Neural progenitor cell (in vitro differentiated cells): ENCODE measurements at places on chromosomes 11 and 22.

DNA sequence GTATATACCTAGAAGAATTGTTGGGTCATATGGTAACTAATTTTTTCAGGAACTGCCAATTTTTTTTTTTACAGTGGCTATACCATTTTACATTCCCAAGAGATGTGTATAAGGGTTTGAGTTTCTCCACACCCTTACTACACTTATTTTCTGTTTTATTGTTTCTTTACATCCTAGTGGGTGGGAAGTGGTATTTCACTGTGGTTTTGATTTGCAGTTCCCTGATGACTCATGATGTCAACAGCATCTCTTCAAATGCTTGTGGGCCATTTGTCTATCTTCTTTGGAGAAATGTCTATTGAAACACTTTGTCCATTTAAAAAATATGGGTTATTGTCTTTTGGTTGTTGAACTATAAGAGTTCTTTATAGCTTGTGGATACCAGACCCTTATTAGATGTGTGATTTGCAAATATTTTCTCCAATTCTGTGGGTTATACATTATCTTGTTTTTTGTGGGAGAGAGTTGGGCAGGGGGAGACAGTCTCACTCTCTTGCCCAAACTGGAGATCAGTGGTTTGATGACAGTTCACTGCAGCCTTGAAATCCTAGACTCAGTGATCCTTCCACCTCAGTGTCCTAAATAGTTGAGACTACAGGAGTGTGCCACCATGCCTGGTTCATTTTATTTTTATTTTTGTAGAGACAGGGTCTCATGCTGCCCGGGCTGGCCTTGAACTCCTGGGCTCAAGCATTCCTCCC, 30.3 kb upstream of the PISD start:
- no peak for DNase-seq

GRCh38 chr22:41598081-41598480, 8.4 kb upstream of the PMM1 start:
- no peak for DNase-seq

- DNase-seq: no peak
These were observed 26.2 kb downstream of the TMEM135 start for GRCh38 chr11:87063982-87064381.

DNA sequence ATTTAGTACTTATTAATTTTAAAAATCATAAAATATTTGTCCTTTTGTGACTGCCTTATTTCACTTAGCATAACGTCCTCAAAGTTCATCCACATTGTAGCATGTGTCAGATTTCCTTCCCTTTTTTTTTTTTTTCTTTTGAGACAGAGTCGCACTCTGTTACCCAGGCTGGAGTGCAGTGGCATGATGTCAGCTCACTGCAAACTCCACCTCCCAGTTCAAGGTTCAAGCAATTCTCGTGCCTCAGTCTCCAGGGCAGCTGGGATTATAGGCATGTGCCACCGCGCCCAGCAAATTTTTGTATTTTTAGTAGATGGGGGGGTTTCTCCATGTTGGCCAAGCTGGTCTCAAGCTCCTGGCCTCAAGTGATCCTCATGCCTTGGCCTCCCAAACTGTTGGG, 10.6 kb downstream of the RAB6A start:
- no peak for DNase-seq

GRCh38 chr11:2461253-2461955, 16.6 kb downstream of the KCNQ1 start:
- no peak for DNase-seq

- no peak for DNase-seq
These were observed 20.9 kb upstream of the TMPRSS4 start for GRCh38 chr11:118055966-118056365.

DNA sequence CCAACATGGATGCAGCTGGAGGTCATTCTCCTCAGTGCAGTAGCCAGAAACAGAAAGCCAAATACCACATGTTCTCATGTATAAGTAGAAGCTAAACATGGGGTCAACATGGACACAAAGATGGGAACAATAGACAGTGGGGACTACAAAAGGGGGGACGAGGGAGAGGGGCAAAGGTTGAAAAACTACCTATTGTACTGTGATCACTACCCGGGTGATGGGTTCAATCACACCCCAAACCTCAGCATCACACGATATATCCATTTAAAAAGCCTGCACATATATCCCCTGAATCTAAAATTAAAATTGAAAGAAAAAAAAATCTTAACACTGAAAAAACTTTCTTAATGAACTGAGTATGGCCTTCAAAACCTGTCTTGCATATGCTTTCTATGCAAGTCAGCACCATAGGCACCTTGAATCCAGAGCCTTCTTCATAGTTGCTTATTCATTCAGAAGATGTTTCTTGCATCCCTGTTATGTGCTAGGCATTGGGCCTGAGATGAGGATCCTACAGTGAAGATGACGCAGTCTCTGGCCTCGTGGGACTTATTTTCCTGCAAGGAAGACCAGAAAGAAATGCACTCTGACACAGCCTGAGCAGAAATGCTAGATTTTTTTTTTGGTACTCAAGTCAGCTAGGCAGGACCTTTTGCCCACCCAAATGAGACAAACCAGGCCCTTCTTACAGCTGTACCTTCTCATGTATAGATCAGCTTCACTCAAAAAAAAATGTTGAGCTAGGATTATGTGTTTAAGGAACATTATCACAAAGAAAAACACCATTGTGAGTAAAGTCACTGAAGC, 21.0 kb downstream of the NNMT start:
- DNase-seq: no peak

- DNase-seq: peak; percentile 77
These were observed at the start of gene NEAT1 for GRCh38 chr11:65422633-65423515. NEAT1 (plus strand) TSS chr11:65422798.

DNA sequence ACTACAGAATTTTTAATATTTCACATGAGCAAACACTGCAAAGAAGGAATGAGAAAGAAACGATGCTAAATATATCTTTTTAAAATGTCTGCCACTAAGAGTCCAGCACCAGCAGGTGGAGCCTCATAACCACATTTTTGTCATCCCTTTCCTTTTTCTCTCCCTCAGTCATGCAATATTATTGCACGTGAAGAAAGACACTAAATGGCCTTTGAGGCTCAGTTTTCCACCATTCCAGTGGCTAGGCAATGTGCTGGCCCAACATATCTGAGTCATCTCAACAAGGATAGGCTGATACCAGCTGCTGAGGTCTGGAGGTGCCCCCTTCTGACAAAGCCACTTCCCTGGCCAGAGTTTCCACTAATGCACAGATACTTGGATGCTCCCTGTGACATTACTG, 1.8 kb downstream of the ALKBH8 start:
- DNase-seq: peak; percentile 40

- DNase-seq: no peak
These were observed 73.5 kb downstream of the GAB2 start for GRCh38 chr11:78344094-78344493.

- no peak for DNase-seq
These were observed 1.1 kb upstream of the PELI3 start for GRCh38 chr11:66465373-66466224.

DNA sequence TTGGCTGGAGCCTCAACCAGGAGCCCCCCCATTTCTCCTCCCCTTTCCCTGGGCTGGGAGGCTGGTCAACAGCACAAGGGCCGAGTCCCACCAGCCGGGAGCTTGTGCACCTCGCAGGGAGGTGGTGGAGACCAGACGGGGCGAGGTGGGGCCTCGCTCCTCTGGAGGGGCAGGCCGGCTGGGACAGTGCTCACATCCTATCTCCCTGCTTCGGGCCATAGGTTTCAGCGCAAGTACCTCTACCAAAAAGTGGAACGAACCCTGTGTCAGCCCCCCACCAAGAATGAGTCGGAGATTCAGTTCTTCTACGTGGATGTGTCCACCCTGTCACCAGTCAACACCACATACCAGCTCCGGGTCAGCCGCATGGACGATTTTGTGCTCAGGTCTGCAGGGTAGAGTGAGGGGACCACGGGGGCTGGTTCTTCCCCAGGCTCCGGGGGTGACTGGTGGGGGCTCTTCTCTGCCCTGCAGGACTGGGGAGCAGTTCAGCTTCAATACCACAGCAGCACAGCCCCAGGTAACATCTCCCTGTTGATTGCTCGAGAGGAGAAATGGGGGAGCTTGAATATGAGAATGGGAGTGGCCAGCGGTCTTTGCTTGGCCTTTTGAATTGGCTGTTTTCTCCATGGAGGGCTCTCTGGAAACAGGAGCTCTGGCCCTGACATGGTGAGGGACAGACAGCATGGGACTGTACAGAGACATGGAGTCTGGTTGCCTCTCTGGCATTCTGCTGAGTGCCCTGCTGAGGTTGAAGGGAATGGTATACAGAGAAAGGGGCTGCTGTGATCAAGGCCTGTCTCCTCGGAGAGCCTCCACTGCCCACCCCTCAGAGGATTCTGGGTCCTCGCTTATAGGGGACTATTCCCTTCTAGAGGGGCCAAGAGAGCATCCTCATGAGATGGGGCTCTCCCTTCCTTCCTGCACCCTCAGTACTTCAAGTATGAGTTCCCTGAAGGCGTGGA, 3.3 kb downstream of the SIDT2 start:
- no peak for DNase-seq

- DNase-seq: no peak
These were observed 36.5 kb upstream of the CSNK1E start for GRCh38 chr22:38353701-38354100.

GRCh38 chr11:62221498-62221897, 13.0 kb downstream of the SCGB2A1 start:
- no peak for DNase-seq

- DNase-seq: no peak
These were observed 417.0 kb upstream of the DDI1 start for GRCh38 chr11:103619480-103619879.

DNA sequence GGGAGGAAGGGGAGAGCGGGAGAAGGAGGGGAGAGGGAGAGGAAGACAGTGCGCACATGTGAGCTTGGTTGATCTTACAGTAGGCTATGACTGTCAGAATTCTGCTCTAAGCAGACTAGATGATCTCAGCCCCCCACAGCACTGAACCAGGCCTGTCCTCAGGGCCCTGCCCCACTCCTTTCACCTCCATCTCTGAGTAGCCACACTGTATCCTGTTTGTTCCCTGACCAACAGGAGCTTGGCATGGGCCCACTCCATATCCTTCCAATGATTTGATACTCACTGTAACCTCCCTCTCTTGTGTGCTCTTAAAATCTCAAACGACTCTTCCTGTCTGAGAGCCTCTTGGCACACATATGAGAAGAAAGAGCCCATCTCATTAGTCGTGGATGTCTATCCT, 86.1 kb upstream of the PARVA start:
- no peak for DNase-seq

GRCh38 chr11:36019005-36019596, 75.2 kb downstream of the LDLRAD3 start:
- DNase-seq: no peak

- no peak for DNase-seq
These were observed 80.6 kb upstream of the RTL6 start for GRCh38 chr22:44578516-44579230.

DNA sequence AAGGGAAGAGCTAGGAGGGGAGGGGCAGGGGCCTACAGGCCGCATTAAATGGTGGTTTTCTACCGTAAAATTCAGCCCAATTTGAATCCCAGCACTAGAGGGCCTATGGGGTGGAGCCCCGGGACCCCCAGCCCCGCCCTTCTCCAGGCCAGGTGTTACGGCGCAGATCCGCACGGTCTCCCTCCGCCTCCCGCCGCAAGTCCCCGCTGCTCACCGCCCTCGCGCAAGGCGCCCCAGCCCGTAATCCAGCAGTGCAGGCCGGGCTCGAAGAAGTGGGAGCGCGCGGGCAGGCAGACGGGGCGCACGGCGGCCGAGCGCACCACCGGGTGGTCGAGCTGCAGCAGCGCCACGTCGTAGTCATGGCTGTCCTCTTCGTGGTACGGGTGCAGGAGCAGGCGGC, 17.3 kb downstream of the KCTD17 start:
- DNase-seq: peak; percentile 76

GRCh38 chr11:111417766-111418435, 38.8 kb upstream of the POU2AF1 start:
- DNase-seq: no peak

DNA sequence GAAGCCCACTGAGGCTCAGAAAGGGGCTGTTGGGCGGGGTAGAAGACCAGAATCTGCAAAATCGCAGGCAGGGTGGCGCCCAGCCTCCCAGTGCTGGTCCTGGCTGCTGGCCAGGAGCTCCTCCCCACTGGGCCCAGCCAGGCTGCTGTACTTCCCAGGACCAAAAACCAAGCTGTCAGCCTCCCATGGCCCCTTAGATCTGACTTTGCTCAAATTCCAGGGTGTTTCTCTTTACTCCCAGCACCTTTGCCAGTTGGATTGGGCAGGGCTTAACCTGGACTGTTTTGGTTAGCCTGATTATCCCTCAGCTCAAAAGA, 44.2 kb upstream of the WEE1 start:
- no peak for DNase-seq

DNA sequence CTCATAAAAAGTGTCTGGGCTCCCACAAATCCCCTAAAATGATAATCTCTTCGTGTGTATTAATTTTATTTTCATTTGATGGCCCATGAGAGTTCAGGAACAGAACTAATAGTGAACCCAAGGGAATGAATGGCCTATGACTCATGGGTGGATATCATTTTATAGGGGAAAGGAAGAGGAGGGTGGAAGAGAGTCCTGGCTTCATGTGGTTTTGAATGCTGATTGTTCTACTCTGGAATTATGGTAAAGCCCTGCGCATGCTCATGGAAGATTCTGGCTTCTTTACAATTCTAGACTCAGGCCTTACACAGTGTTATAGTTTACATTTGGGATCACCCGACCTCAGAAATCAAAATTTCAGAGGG, 35.2 kb downstream of the MAML2 start:
- DNase-seq: no peak

- peak; percentile 48 for DNase-seq
These were observed 39.1 kb upstream of the SHISAL1 start for GRCh38 chr22:44351685-44352377.

DNA sequence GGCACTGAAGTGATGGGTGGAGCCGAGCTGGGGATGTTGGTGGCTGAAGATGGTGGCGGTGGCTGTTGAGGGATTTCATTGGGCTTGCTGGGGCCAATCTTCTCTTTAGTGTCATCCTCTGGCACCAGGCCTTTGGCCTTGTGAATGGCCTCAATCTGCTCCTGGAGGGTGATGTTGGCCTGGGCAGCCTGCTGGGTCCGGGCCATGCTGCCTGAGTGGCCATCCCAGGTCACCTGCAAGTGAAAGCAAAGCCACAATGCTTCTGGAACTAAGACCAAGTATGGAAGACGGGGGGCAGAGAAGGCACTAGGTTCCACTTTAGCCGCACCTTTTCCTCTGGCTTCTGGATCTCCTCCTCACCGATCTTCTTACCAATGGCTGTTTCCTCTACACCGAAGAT, 12.1 kb upstream of the TBC1D10A start:
- DNase-seq: no peak

DNA sequence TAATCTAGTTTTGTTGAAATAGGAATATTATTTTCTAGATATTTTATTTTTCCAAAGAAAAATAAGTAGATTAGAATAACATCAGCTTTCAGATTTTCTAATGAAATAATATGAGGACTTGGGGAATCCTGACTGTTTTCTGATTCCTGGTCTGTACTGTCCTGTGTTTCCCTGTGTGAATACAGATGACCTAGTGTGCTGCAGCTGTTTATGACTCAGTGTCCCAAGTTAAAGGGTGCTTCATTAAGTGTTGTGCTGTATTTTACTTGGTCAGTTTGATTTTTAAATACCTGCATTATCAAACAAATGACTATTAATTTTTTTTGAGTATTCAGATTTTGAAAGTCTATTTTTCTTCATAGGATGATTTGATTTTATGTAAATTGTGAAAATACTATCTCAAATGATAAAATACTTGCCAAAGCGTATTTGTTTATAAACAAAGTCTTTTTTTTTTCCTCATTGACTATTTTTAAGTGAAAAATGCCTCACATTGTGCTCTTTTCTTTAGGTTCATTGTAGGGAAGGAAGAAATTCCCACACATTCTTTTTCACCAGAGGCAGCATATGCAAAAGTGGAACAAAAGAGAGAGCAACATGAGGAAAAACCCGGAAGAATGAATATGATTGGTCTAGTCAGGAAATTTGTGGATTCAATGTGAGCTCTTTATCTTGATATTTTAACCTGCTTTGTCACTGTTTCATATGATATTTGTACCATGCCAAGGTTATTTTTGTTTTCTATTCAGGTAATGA, 264.2 kb downstream of the TMEM135 start:
- no peak for DNase-seq
